Lower lobe of right lung (tissue), 2 donors: ENCODE measurements at places on chromosomes 1 and 21. TPM values are rescaled to one million over a fixed set of nuclear protein-coding genes. Genes with fewer than 3 reads are reported as not detected.

- no peaks in the 10 kb centered on the region for H3K36me3 ChIP-seq
- DNase-seq = no peak
- H3K27ac ChIP-seq = no peak overlapping the region
- H3K4me3 ChIP-seq = no peak overlapping the region
Observed at GRCh38 chr1:114292194-114292593, 138.5 kb upstream of the SYT6 start.

GRCh38 chr1:74674278-74675048 is 871 bp upstream of the ERICH3 start:
- H3K36me3 ChIP-seq = no peaks in the 10 kb centered on the region
- peaks cover 7% of the 10 kb centered on the region for H3K4me1 ChIP-seq
- peaks cover 16% of the 10 kb centered on the region for H3K27me3 ChIP-seq
- H3K27ac ChIP-seq = no peak overlapping the region
- H3K4me3 ChIP-seq = no peak overlapping the region

DNA sequence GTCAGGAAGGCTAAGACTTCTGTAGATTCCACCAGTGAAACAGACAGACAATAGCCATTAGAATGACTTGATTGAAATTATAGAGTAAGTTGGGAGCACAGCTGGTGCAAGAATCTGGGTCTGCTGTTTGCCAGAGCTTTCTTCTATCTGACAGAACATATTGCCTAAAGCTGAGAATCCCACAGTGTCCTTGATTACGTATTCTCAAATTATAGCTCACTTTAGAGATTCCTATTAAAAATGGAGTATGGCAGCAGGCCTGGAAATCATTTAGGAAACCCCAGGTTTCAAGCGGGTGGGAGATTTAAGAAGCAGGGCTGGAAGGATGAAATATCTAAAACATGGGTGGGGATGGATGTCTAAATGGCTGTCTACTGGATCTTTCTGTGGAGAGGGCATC is 639.7 kb upstream of the CXADR start:
- no peaks in the 10 kb centered on the region for H3K4me1 ChIP-seq
- no peaks in the 10 kb centered on the region for H3K27me3 ChIP-seq
- H3K27ac ChIP-seq = no peak overlapping the region
- H3K36me3 ChIP-seq = no peaks in the 10 kb centered on the region
- no peak for DNase-seq

- H3K27ac ChIP-seq = no peak overlapping the region
- no peaks in the 10 kb centered on the region for H3K27me3 ChIP-seq
- H3K4me3 ChIP-seq = no peak overlapping the region
- no peak for DNase-seq
- H3K36me3 ChIP-seq = no peaks in the 10 kb centered on the region
Observed at GRCh38 chr1:225355863-225356262, 72.0 kb downstream of the LBR start.

- no peaks in the 10 kb centered on the region for H3K4me1 ChIP-seq
- H3K36me3 ChIP-seq = no peaks in the 10 kb centered on the region
- no peak for DNase-seq
- no peaks in the 10 kb centered on the region for H3K27me3 ChIP-seq
Observed at GRCh38 chr1:240804475-240804874, 192.5 kb upstream of the GREM2 start.

DNA sequence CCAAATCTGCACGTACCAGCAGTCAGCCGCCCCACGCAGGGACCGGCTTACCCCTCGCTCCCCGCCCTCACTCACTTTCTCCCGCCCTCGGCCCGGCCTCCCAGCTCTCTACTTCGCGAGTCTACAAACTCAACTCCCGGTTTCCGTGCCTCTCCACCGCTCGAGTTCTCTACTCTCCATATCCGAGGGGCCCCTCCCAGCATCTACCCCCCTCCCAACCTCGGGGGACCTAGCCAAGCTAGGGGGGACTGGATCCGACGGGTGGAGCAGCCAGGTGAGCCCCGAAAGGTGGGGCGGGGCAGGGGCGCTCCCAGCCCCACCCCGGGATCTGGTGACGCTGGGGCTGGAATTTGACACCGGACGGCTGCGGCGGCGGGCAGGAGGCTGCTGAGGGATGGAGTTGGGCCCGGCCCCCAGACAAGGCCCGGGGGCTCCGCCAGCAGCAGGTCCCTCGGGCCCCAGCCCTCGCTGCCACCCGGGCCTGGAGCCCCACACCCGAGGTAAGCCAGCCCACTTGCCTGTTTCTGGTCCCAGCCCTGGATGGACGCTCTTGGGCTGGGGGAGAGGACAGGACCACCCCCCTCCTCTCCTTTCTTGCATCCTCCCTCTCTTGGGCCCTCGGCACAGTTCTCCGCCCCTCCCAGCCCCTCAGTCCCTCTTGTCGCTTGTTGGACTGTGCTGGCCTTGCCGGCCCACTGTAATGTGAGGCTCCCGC is at the start of gene ARTN:
Gene ARTN (plus strand): TSS at position 416 of the 715 bp plus-strand sequence. CDS start 1,856 bp downstream, outside the sequence.
- peaks cover 21% of the 10 kb centered on the region for H3K27me3 ChIP-seq
- H3K4me3 ChIP-seq = peak within 1 kb of the TSS; percentile 51
- H3K36me3 ChIP-seq = peaks cover 7% of the 10 kb centered on the region
- no peak within 1 kb of the TSS for H3K27ac ChIP-seq
- H3K4me1 ChIP-seq = peaks cover 35% of the 10 kb centered on the region
- DNase-seq = no peak

GRCh38 chr1:76682138-76682537 is 185.1 kb upstream of the ST6GALNAC5 start:
- no peak for DNase-seq
- H3K4me1 ChIP-seq = no peaks in the 10 kb centered on the region
- H3K36me3 ChIP-seq = no peaks in the 10 kb centered on the region
- H3K27me3 ChIP-seq = no peaks in the 10 kb centered on the region
- H3K27ac ChIP-seq = no peak overlapping the region

DNA sequence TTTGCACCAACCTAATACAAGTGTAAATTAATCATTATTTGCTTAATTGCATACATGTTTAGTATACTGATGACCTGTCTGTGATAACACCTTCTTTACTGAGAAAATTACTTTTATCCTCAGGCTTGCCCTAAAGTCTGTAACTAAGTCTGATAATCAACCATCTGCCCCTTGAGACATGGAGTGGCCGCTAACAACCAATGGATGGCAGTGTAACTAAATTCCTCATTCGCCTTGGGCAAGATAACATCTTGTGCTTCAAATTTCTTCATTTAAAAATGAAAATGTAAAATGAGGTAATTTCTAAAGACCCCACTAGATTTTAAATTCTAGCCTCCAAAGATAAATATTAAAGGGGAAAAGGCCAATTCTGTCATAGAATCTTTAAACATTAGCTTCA is 85.1 kb downstream of the ENAH start:
- H3K36me3 ChIP-seq = no peaks in the 10 kb centered on the region
- H3K27ac ChIP-seq = no peak overlapping the region
- no peak overlapping the region for H3K4me3 ChIP-seq
- H3K27me3 ChIP-seq = no peaks in the 10 kb centered on the region

DNA sequence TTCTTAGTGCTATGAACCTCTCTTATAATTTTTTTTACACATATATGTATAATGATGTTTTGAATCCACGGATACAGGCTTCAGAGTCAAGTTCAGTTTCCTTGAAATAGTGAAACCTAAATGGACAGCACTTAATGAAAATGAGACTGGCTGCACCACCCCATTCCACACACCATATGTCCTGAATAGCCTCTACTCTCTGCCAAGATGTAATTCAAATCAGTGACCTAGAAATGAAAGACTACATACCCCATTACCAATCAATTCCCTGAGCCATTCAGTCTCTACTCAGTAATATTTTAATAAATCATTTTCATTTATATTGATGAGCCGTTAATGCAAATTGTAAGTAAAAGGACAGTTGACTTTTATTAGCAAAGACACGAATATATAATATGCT is 614.9 kb upstream of the TMPRSS15 start:
- DNase-seq = no peak
- H3K4me3 ChIP-seq = no peak overlapping the region
- H3K36me3 ChIP-seq = no peaks in the 10 kb centered on the region

DNA sequence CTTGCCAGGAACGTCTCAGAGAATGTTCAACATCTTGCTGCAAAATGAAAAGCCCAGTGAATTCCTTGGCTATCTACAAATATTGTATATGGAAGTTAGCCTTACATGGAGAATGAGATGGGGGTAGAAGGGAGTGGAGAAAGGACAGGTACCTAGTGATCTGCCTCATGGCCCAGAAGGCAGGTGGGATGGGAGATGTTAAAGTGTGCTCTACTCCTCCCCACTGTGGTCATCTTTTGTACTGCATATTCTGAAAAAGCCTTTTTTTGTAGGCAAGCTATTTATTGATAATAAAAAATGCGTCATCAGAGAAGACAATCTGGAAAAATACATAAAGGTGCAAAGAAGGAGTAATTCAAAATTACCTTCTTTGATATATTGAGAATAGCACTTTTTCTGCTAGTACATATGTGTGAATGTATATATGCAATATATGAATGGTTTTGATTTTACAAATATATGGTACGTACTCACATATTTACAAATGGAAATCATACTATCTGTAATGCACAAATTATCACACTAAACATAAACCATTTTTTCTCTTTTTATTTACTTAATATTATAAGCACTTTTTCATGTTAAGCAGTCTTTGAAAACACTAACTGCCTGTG is 19.1 kb upstream of the SLC5A9 start:
- no peak for DNase-seq
- H3K4me1 ChIP-seq = no peaks in the 10 kb centered on the region
- no peak overlapping the region for H3K27ac ChIP-seq

- no peaks in the 10 kb centered on the region for H3K27me3 ChIP-seq
- peaks cover 12% of the 10 kb centered on the region for H3K4me1 ChIP-seq
- no peak for DNase-seq
- H3K36me3 ChIP-seq = no peaks in the 10 kb centered on the region
- peak overlapping the region; percentile 18 for H3K27ac ChIP-seq
Observed at GRCh38 chr1:48017716-48018115, 20.5 kb upstream of the TRABD2B start.

DNA sequence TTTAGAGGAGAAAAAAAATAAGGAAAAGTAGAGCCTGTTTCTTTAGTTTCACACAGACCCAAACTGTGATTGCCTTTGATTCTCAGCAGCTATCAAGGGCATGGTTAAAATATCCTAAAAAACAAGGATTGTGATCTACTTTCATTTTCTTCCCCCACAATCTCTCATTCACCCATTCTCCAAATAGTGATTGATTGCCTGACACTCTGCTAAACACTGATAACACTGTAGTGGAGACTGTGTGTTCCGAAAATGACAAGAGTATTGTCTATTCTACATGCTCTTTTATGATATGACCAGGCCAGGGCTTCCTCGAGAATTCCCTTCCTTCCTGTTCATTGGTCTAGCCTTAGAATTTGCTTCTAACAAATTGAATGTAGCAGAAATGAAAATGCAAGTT is 40.2 kb downstream of the PRMT6 start:
- H3K27me3 ChIP-seq = no peaks in the 10 kb centered on the region
- DNase-seq = no peak
- H3K4me1 ChIP-seq = no peaks in the 10 kb centered on the region
- H3K27ac ChIP-seq = no peak overlapping the region
- no peak overlapping the region for H3K4me3 ChIP-seq

- H3K27ac ChIP-seq = no peak overlapping the region
- no peaks in the 10 kb centered on the region for H3K36me3 ChIP-seq
- no peaks in the 10 kb centered on the region for H3K4me1 ChIP-seq
- peaks cover 24% of the 10 kb centered on the region for H3K27me3 ChIP-seq
- no peak overlapping the region for H3K4me3 ChIP-seq
Observed at GRCh38 chr1:17277511-17278159, 28.7 kb downstream of the PADI3 start.

The HHIPL2 gene
- total RNA-seq = 0.97 TPM

The MIXL1 gene
- 0.38 TPM for total RNA-seq

The PROK1 gene
- not detected for total RNA-seq

The TSPAN2 gene
- 4.3 TPM for total RNA-seq

The TRIM33 gene
- 36.4 TPM for total RNA-seq

The CFHR4 gene
- total RNA-seq = not detected

The TAF5L gene
- 21.7 TPM for total RNA-seq
